GOT3 (cell line): ENCODE measurements at places on chromosomes 2 and 18.

- no peak for DNase-seq
Observed at GRCh38 chr2:228444161-228444560, 262.7 kb upstream of the SPHKAP start.

DNA sequence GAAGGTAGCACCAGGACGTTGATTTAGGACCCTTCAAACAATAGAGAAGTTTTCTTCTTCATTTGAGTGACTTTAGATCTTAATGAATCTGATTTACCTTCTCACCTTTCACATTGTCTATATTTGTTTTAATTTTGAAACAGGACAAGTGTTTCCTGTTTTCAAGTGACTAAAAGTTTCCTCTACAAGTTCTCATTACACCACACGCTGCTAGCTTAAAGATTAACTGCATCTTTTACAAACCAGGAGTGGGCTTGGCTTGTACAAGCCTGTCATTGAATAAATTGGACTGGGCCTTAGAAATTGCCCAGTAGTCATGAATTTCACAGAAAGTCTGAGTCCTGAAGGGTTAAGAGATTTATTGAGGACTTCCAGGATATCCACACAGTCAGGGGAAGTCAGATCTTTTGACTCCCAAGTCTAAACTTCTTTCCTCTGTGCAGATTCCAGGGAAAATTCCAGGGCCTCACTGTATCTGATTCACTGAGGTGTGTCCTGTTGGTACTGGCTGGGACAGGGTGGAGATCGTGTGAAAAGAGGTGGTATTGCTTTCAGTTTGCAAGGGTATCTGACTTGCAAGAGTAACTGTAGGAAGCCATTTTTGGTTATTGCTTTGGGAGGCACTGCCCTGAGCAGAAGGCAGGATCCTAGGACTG is 3.4 kb downstream of the SGPP2 start:
- DNase-seq = no peak

DNA sequence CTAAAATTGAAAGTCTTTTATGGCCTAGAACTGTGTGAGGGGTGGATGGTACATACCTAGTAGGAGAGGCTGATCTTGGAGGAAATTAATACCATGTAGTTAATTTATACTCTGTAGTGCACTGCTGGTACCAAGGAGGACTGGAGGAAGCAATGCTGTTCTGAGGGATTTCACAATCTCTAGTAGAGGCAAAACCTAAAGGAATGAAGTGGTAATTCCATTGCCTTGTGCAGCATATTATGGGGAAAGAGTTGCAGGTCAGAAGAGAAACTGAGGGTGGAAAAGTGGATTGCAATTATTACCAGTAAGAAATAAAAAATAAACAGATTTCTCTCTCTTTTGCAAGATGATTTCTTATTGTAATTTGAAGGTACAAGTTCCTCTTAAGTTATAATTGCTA is 2.2 kb downstream of the ABI2 start:
- DNase-seq = no peak

- no peak for DNase-seq
Observed at GRCh38 chr2:144520756-144521487, 1.0 kb upstream of the ZEB2 start.

GRCh38 chr18:10230072-10230471 is 224.4 kb upstream of the APCDD1 start:
- no peak for DNase-seq

DNA sequence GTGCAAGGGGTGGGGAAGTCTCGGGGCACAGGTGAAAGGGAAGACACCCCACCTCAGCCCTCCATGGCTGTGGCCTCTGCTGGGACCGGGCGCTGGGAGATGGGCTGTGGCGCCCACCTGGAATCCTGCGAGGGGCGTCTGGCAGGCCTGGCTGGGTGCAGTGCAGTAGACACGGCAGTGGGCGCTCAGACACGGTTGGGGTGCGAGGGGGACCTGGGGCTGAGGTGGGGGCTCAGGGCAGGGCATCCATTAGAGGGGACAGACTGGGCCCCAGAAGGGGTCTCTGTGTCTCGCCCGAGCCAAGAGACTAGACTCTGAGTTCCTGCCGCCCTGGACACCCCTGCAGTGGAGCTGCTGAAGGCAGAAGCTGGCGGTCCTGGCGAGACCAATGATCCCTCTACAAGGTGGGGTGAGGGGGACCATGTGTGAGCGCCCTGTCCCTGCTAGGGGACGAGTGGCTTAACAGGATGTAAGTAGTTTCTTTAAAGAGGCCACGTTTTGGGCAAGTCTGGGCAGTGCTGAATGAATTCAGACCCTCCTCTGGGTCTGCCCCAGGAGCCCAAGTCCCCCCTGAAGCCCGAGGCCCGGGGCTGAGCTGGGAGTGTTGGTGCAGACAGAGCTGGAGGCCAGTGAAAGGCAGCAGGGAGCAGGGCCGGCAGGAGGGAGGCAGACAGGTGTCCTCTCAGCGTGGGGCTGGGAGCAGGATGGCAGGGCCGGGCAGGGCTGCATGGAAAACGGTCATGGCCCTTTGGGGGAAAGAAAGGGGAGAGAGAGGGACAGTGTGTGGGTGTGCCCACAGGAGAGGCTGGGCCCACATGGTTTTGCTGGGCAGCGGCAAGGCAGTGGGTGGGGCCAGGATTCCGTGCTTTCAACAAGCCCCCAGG is 57.2 kb downstream of the HS6ST1 start:
- no peak for DNase-seq

DNA sequence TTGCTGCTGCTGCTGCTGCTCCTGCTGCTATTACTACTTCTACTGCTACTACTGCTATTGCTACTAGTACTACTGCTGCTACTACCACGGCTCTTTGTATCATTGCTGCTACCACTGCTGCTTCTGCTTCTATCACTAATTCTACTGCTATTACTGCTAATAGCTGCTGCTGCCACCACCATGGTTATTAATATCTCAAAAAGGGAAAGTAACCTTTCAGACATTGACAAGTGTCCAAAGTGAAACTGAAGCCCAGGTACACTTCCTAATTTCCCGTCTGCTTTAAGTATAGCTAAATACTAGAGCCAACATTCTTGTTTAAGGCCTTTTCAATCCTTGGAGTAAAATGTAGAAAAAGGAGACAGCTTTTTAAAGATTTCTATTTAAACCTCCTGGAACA is 45.4 kb upstream of the EHBP1 start:
- DNase-seq = no peak

GRCh38 chr18:4807604-4808293 is 352.6 kb upstream of the DLGAP1 start:
- no peak for DNase-seq
